Germinal center (tissue), 1 donor: ENCODE measurements at places on chromosomes 1 and 21.

GRCh38 chr21:27756191-27756590 is 789.3 kb upstream of the ADAMTS5 start:
- no peak for DNase-seq

DNA sequence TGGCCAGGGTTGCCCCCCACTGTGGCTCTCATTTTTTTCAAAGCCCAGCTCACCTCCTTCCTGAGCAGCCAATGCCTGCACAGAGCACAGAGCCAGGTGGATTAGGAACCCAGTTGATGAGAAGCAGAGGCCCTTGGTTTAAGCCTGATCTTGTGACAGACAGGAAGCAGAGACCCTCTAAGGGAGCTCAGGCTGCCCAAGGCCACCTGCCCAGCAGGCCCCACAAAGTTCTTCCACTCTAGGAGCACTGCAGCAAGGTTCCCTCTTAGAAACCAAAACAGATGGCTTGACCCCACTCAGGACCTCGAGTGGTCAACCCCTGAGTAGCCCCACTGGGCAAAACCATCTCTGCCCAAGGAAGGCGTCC is 25.5 kb upstream of the PRSS38 start:
- DNase-seq: no peak

DNA sequence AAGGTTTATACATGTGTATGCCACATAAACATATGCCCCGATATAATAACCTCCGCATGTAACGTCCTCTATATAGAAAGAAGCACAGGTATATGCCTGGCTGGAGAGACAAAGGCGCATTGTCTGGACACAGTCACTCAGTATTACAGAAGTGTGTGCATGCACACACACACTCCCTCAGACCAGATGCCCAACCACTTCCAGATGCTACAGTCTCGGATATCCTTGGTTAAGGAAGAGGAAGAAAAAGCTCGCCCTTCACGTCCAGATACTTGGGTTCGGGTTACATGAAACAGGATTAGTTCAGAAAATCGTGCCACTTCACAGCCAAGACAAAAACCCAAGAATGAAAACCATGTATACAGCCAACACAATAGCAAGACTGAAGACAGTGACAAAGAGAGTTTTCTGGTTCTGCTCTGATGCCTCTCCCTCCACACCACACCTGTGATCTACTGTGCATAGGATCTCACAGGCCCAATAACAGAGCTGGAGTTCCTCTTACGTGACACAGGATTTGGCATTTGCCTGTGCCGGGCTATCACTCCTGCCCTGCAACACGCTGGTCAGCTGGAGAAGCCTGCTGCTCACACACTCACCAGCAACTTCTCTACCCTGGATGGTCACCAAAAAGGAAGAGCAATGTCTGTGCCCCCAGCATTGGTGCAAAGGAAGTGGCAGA is 75.0 kb downstream of the SSBP3 start:
- peak; percentile 41 for DNase-seq

DNA sequence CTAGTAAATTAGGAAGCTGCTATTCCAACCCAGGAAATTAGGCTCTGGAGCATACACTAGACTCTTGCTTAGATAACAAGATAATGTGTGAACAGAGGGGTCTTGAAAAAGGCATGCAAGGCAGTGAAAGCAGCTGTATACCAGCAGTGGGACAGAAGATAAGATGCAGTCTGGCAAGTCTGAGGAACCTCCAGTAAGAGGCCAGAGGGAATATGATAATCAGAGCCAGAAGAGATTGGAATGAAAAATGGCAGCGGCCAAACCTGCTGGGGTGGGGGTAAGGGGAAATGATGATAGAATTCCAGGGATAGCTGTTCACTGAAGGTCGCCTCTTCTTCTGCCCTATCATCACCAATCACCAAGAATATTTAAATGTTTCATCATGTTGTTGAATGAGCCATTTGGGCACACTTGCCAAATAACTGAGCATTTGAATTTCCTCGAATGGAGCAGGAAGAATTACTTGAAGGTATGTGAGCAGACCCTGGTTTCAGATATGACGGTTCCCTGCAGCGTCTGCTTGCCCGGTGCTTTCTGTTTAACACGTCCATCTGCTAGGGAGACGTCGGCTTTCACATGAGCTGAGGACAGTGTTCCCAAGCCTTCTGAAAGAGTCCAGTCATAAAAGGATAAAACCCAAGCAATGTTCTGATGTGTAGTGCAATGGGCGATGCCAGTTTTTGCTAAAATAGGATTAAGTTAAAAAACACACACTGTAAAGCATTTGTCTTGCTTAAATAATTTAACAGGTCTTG is 173.3 kb downstream of the RWDD3 start:
- no peak for DNase-seq

- no peak for DNase-seq
Measured at GRCh38 chr1:188027613-188028012, 1198.9 kb downstream of the PLA2G4A start.

- DNase-seq: no peak
Measured at GRCh38 chr1:22450351-22451021, 1.2 kb upstream of the ZBTB40 start.
